Endothelial cell (in vitro differentiated cells): ENCODE measurements at places on chromosomes 16 and 17.
A peak's percentile ranks its signal among the peaks of the same experiment; 100 is the strongest.

DNA sequence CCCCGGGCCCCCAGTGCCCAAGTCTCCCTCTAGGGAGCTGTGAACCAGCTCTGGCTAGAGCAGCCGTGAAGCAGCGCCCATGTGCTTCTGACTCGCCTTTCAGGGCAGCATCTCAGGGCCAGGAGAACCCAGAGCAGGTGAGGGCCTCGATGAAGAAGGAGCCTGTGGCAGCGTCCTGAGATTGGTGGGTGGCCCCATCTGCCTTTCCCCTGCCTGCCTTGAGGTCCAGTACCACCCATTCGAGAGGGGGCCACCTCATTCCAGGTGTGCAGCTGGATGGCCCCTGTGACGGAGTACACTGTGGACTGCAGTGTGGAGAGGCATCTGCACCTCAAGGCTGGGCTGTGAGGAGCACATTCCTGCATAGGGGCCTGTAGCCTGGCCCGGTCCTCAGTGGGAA, 167.3 kb upstream of the ZNF267 start:
- no peak for DNase-seq

DNA sequence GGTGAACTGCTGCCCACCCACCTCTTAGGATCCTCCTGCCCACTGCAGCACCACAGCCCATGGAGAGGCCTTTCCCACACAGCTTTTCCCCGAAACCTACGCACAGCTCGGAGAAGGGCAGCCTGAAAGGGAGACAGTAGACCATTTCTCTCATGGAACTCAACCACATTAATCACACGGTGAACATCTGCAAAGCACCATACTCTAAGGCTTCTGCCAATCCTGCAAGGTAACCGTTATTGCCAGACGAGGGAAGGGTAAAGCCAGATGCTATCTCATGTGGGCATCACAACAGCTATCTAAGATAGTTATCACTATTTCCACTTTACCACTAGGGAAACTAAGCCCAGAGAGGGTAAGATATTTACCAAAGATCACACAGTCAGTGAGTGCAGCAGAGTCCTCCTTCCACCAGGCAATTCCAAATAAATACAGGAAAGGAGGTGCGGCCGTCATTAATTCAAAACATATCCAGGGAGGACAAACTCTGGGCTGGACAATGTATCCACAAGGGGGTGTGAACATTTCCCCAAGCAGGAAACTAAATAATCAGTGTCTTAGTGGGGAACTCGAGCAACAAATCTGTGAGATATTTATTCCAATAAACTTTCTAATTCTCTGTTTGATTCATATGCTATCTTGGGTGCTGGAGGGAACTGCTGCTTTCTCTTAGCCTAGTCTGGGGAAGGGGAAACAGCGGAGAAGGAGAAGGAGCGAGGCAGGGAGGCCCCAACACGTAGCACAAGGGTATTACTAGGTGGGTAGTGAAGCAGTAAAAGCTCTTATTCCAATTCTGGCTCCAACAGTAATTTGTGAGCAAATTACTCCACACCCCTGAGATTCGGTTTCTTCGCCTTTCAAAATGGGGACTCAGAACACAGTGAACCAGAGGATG, 723 bp downstream of the TMEM186 start:
- no peak for DNase-seq

DNA sequence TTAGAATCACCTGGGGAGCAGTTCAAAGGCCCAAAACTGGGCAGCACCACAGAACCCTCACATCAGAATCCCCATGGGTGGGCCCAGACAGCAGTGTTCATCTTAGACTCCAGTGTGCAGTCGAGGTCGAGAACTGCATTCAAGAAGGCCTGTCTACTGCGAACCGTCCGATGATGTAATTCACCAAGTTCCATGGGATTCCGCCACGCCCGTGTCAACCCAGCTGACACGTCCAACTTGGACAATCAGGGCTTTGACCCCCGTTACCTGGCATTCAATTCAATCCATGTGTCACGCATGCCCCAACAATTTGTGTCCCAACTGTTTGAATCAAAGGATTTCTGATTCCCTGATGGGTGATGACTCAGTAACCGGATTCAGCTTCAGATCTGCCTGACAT, 9.2 kb downstream of the HSBP1 start:
- no peak for DNase-seq

DNA sequence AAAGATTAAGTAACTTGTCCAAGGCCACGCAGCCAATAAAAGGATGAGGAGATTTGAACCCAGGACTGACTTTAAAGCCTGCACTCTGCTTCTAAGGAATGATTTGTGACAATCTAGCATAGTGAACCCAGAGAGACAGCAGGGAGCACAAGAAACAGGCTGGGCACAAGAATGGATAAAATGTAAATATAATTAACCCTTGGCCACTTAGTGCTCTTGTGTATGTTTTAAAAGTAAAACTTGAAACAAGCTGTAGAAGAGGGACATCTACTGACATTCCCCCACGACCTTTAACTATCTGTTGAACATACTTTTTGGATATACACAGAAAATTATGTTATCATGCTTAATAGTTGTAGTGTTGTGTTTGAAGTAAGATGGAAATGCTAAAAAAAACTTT, 141.9 kb upstream of the PMFBP1 start:
- no peak for DNase-seq

GRCh38 chr17:4263282-4264215, at the start of gene ANKFY1:
TSS of gene ANKFY1 (minus strand) at chr17:4263979. CDS start at chr17:4263941, 38 bp downstream.
- peak; percentile 99 for DNase-seq

- no peak for DNase-seq
Measured at GRCh38 chr16:67034487-67034886, 5.5 kb downstream of the CBFB start.

GRCh38 chr17:64974750-64975317, 55.6 kb upstream of the LRRC37A3 start:
- DNase-seq = no peak

DNA sequence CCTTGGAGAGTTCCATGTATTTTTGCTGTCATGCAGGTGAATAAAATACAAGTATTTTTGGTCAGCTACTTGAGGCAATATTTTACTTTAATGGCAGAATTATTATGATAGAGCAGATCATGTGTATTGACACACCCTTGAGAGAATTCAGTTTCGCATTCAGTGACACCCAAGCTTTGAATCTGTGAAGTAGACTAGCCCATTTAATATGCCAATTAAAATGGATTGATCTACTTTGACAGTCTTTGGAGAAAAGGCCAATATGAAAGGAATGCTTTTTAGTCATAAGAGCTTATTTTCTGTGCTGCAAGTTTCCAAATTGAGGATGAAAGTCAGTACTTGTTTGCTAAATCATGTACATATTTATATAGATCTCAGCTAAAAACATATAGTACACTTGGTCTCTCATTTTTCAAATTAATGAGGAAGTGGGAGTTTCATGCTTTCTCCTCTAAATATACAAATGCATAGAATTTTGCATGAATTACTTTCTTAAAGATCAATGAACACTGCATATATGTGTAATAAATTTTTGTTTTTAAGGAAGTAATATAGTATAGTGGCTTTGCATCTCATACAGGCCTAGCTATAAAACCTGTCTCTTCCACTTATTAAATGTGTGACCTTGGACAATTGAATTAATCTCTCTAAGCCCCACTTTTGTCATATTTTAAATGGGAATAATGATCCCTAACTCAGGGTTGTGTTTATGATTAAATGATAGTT, 161.5 kb downstream of the PHKB start:
- DNase-seq = no peak

- no peak for DNase-seq
Measured at GRCh38 chr16:67525176-67525860, 3.3 kb upstream of the RIPOR1 start.

- peak; percentile 30 for DNase-seq
Measured at GRCh38 chr16:10122546-10122945, 59.7 kb downstream of the GRIN2A start.
